A375 (cell line): ENCODE measurements at places on chromosomes 1 and 21. TPM values are rescaled to one million over a fixed set of nuclear protein-coding genes. Genes with fewer than 3 reads are reported as not detected.

The ANKRD45 gene
- 0.45 and 0.61 TPM in 2 replicates for total RNA-seq

The MIXL1 gene
- not detected in 2 replicates for total RNA-seq

The CHD5 gene
- total RNA-seq = 0.24 and 0.38 TPM in 2 replicates

The CYP4B1 gene
- total RNA-seq = not detected in 2 replicates

The FAM167B gene
- 0.37 and 0.57 TPM in 2 replicates for total RNA-seq

The KCNJ9 gene
- not detected in 2 replicates for total RNA-seq

The TNFSF18 gene
- 0.30 and 0.40 TPM in 2 replicates for total RNA-seq

The PLA2G2D gene
- total RNA-seq = not detected in 2 replicates

The ARL8A gene
- 20.6 and 28.1 TPM in 2 replicates for total RNA-seq

The PERM1 gene
- 0.27 and 0.38 TPM in 2 replicates for total RNA-seq

The CA6 gene
- total RNA-seq = not detected in 2 replicates

The SELL gene
- total RNA-seq = 0.15 and 0.53 TPM in 2 replicates

The SLAMF1 gene
- total RNA-seq = not detected in 2 replicates

The TOE1 gene
- 32.0 and 32.1 TPM in 2 replicates for total RNA-seq

The LY9 gene
- not detected in 2 replicates for total RNA-seq

The HRNR gene
- 0.03 TPM in 1 of 2 replicates, not detected in the other for total RNA-seq

The DIO1 gene
- not detected in 2 replicates for total RNA-seq
